Stimulated activated CD4-positive, alpha-beta T cell treated with anti-CD3 and anti-CD28 coated beads, Interleukin-4, amount 100 ng/mL, for 24 hours (primary cell): ENCODE measurements at places on chromosomes 3 and 15.

GRCh38 chr3:76495216-76495615 is 544.7 kb upstream of the ROBO2 start:
- DNase-seq: no peak

GRCh38 chr3:141965471-141965870 is 89.0 kb downstream of the ATP1B3 start:
- no peak for DNase-seq

GRCh38 chr3:127488141-127488672 is 102.3 kb downstream of the TPRA1 start:
- no peak for DNase-seq

- no peak for DNase-seq
These were observed 224.4 kb upstream of the ATP11B start for GRCh38 chr3:182568876-182569275.

GRCh38 chr3:13451301-13451673 is 28.8 kb upstream of the HDAC11 start:
- DNase-seq: peak; percentile 54

GRCh38 chr3:132435911-132436425 is 18.7 kb downstream of the DNAJC13 start:
- DNase-seq: no peak

DNA sequence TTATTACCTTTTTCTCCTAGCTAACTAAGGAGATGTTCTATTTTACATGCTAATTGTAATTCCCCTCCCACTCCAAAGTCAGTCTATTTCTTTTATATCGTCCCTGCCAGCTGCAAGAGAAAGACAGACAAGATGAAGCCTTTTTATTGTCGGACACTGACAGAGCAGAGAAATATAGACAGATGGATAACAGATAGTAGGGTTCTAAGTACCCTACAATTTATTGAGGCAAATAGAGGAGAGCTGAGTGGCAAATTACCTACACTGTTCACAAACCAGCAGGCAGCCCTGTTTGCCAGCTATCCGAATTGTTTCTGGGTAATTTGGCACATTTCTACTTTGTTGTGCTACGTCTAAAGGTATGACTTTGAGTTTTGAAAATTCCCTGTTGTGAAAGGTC is 392.3 kb upstream of the ZNF717 start:
- DNase-seq: no peak

GRCh38 chr3:121979246-121979645 is 42.8 kb downstream of the ILDR1 start:
- DNase-seq: no peak

GRCh38 chr3:71393093-71393492 is 190.4 kb downstream of the FOXP1 start:
- DNase-seq: no peak

- no peak for DNase-seq
These were observed 118.0 kb upstream of the C3orf80 start for GRCh38 chr3:160106905-160107861.

GRCh38 chr3:80788914-80789313 is 972.5 kb downstream of the GBE1 start:
- DNase-seq: no peak

DNA sequence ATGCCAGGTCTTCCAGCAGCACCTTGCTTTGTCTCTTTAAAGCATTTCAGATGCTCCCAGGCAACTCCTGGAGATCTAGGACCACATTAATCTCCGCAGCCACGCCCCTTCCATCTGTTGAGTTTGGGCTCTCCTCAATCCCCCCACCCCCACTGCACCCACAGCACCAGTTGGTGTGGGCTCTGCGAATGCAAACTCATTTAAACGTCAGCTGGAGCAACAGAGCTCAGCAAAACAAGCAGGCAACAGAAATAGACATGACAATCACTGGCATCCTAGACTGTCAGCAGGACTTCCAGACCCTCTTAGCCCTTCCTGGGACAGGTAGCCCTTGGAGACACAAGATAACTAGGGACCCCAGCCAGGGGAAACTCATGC is 106.9 kb downstream of the LSM3 start:
- DNase-seq: no peak

DNA sequence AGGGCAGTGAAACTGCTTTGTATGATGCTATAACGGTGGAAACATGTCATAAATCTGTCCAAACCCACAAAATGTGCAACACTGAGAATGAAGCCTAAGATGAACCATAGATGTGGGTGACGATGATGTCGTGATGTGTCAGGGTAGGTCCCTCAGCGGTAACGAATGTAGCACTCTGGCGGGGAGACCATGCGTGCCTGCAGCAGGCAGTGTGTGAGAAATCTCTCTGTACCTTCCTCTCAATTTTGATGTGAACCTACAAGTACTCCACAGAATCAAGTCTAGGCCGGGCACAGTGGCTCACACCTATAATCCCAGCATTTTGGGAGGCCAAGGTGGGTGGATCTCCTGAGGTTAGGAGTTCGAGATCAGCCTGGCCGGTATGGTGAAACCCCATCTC is 268.2 kb upstream of the LYSMD4 start:
- DNase-seq: peak; percentile 11

DNA sequence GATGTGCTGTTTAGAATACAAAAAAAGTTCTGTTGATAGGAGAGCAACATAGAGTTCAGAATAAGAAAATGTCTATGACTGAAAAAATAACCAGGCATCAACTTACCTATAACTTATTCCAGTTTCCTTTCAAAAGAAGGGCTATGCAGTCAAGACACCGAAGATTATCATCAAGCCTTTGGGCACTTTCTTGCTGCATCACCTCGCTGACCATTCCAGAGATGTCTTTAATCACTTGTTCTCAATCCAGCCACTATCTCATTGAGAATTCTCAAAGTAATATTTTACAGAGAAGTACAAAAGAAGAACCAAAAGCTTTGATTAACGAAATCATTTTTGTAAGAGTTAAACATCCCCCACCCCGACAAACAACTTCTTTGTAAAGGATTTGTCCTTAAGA is 198.3 kb upstream of the P2RY1 start:
- DNase-seq: no peak

DNA sequence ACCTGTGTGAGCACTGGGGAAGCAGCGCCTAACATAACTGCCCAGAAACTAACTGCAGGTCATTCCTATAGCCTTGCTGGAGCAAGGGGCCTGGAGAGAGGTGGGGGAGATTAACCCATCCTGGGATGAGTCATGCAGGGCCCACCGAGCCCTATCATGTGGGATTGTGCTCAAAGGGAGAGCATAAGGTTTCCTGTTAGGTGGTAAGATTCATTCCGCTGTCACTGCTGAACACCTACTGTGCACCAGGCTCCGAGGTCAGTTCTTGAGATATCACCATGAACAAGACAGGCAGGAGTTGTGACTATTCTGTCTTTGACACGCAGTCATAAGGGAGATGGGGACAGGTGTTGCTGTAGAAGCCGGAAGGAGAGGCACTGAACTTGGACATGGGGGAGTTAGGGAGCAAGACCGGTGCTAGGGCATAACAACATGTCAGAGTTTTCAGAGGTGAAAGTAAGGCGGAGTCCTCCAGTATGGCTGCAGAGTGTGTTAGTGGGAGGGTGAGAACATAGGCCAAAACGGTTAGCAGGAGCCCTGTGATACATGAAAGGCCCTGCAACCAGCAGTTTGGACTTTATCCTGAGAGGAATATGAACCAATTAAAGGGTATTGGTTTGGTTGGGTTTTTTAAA is 2.4 kb downstream of the SLC25A38 start:
- no peak for DNase-seq

GRCh38 chr3:197753263-197753662 is 3.6 kb downstream of the FYTTD1 start:
- no peak for DNase-seq

GRCh38 chr15:29018120-29018805 is 132.5 kb downstream of the APBA2 start:
- DNase-seq: no peak

GRCh38 chr3:56219894-56220805 is 248.1 kb downstream of the ERC2 start:
- no peak for DNase-seq

- no peak for DNase-seq
These were observed 318.5 kb upstream of the ADAMTS9 start for GRCh38 chr3:65006300-65006739.

- DNase-seq: no peak
These were observed 139.3 kb downstream of the SERPINI1 start for GRCh38 chr3:167874671-167875372.

DNA sequence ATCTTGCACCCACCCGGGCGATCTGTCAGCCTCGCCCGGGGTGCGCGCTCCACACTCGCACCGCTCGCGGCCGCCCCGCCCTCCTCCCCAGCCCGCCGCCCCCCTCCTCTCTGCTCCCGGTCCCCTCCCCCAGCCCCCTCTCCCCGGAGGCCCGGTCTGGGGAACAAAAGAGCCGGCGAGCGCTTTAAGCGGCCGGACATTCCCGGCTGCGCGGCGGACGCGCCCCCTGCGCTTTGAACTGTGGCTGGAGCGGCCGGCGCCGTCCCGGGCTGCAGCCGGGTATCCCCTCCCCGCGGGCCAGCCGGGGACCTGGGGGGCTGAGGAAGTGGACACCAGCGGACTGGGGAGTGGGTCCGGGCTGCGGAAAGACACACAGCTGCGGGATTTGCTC is at the start of gene IGDCC3:
IGDCC3 (minus strand) TSS at position 27 of the 391 bp plus-strand sequence. CDS start 214 bp downstream, outside the sequence.
- DNase-seq: no peak

DNA sequence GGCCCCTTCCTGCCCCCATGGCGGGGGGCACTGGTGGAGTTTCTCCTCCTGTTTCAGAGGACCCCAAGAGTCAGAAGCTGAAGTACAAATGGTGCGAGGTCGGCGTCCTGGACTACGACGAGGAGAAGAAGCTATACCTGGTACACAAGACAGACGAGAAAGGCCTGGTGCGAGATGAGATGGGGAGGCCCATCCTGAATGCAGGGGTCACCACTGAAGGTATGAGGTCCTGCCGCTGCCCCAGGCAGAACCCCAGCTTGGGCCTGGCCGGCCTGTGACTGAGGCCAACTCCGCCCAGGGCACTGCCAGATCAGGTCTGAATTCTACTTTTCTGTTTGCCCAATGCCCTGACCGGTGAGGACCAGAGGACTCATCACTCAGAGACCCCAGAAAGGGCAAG is 15.0 kb downstream of the DNAH1 start:
- DNase-seq: no peak

- DNase-seq: peak; percentile 22
These were observed 19.2 kb downstream of the SUCLG2 start for GRCh38 chr3:67635257-67635656.

- no peak for DNase-seq
These were observed 5.1 kb downstream of the GPD1L start for GRCh38 chr3:32111560-32111959.

DNA sequence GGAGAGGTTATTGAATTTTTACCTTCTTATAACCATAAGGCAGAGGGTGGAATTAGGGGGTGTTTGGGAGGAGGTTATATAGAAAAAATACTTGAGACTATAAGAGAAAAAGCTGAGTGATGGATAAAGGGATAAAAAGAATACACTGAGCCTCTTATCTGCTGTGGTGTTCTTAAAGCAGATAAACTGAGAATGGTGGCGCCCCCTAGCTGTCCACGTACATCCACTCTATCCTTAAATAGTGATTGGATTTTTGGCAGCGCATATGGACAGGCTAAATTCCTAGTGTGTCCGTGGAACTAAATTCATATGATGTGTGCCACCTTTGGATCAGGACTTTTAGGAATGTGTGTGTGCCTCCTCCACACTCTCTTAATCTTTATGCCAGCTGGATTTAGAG is 121.1 kb downstream of the OXSM start:
- peak; percentile 32 for DNase-seq

- no peak for DNase-seq
These were observed 56.8 kb upstream of the NANOGP8 start for GRCh38 chr15:35141743-35142471.

DNA sequence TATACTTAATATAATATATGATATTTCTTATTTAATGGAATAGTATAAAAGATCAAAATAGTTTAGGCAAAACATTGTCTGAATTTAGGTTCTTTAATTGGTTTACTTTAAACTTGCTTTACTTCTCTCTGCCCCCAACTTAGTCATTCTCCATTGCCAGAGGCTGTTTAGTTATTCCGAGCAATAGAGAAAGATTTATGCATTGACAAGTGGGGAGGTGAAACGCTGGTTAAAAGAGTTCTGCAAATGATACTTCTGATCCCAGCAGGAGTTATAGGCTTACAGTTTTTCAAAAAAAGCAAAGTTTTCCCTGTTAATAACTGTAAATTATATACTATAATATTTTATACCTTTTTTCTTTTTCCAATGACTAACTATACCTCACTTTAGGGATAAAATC is 145.4 kb downstream of the EPHA3 start:
- DNase-seq: no peak

- DNase-seq: no peak
These were observed 186.1 kb upstream of the CGNL1 start for GRCh38 chr15:57190208-57190607.

DNA sequence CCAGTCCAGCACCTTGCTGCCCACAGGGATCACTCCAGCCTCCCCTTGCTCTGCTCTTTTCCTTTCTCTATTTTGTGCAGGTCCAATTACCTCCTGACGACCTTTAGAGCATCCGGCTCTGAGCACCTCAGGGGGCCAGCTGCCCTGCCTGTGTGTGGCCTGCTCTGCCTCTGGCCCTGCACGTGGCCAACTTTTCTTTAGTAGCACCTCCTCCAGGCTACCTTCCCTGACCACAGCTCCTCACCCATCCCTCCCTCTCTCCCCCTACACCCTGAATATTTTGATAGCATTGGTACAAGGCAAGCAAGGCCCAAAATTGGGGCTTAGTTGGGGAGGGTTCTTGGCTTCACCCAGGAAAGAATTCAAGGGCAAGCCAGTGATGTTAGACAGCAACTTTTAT is 66.9 kb upstream of the PRR20G start:
- DNase-seq: no peak

GRCh38 chr3:194139814-194140391 is 4.0 kb downstream of the HES1 start:
- no peak for DNase-seq

GRCh38 chr3:150077581-150078247 is 107.0 kb upstream of the PFN2 start:
- DNase-seq: no peak

DNA sequence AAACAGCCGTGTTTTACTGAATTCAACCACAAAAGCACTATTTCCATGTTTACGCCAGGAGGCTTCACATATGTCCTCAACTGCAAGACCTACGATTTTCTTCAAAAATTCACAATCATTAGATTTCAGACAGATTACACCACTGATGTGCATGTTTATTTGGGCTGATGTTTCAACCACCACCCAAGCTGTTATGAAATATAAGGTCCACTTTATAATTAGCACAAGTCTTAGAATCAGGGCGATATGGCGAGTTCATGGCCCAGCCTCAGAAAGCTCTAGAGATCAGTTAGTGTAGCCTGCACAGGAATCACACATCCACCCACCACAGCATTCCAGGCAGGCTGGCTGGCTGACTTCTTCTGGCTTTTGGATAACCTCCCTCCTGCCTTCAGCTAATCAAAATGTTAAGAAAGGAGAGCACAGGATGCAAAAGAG is 15.4 kb downstream of the SH3BP5 start:
- no peak for DNase-seq
